ENCODE measurements at places on chromosomes 6 and 20. TPM values are rescaled to one million over a fixed set of nuclear protein-coding genes. Genes with fewer than 3 reads are reported as not detected.

SLC22A3 gene
- total RNA-seq: 2.5 TPM

ULBP3 gene
- total RNA-seq: 1.8 TPM

SLC32A1 gene
- not detected for total RNA-seq

OR2H2 gene
- not detected for total RNA-seq

CLPSL2 gene
- total RNA-seq: not detected

NR2E1 gene
- total RNA-seq: not detected

DNA sequence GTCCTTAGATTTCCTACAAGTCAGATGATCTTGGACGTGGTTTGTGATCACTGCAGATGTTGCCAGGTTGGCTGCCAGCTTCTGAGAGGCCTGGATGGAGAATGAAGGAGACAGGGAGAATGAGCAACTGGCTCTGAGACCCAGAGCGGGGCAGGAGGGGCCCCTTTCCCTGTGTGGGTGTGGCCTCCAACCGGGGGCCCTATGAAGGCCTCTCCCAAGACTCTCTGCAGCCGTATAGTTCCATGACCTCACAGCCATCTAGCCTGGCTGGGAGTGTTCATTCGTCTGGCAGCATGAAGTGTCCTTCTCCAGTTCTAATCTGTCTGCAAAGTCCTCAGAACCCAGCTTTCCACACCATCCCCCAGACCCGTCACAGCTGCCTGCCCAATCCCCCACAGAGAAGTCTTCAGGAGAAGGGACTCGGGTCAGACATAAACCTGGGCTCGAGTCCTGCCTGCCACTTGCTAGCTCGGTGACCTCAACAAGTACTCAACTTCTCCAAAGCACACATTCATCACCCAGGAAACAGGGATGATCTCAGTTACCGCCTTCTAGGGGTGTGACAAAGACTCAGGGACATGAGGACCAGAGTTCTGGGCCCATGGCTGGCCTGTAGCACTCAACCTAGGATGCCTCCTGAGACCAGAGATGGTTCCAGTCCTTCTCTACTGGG lies 122.6 kb downstream of the EDN3 start:
- DNase-seq: no peak
- no peaks in the 10 kb centered on the region for H3K27me3 ChIP-seq
- H3K4me3 ChIP-seq: no peak overlapping the region
- no peaks in the 10 kb centered on the region for H3K36me3 ChIP-seq

GRCh38 chr20:32321390-32321789 lies 36.7 kb upstream of the ASXL1 start:
- peaks cover 4% of the 10 kb centered on the region for H3K36me3 ChIP-seq
- H3K4me3 ChIP-seq: no peak overlapping the region
- no peak for DNase-seq
- no peaks in the 10 kb centered on the region for H3K27me3 ChIP-seq

- H3K36me3 ChIP-seq: no peaks in the 10 kb centered on the region
- no peak overlapping the region for H3K4me3 ChIP-seq
These were observed 167.5 kb downstream of the TMEM242 start for GRCh38 chr6:157155804-157156203.

DNA sequence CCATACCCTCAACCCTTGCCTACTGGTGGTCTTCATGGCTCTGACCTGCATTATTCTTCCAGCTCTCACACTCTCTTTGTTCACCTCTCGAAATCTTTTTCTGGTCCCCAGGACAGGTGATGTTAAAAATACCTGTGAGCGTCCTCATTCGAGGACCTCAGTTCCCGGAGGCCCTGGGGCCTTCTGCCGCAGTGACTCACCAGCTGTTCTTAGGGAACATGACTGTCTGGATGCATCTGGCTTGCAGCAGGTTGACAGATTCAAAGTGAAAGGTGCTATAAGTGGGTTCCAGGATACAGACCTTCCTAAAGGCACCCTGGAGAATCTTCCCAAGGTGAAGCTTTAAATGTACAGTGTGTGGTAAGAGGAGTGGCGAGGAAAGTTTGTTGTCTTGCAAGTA lies 210.4 kb upstream of the KCNG1 start:
- H3K27ac ChIP-seq: no peak overlapping the region
- DNase-seq: no peak
- H3K4me3 ChIP-seq: no peak overlapping the region
- H3K27me3 ChIP-seq: no peaks in the 10 kb centered on the region

DNA sequence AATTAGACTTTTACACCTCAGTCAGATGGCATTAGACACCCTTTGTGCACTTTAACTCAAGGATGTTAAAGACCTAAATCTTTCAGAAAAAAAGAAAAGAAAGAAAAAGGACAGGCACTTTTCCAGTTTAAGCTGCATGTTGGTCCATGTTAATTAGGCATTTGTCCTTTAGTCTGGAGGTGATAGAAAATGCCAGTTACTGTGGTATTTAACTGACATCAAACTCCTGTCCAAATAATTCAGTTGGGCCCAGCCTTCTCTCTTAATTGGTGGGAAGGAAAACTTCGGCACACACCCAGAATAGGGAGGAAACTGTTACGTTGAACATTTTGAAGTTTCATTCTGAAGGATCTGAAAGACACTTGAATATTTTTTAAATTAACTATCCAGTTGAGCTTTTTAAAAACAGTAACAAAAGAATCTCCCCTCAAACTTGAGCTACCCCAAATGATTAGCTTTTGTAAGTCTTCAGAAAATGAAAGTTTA lies 30.3 kb downstream of the RREB1 start:
- no peaks in the 10 kb centered on the region for H3K27me3 ChIP-seq
- peaks cover 18% of the 10 kb centered on the region for H3K4me1 ChIP-seq
- H3K27ac ChIP-seq: peak overlapping the region; percentile 76
- no peaks in the 10 kb centered on the region for H3K36me3 ChIP-seq

GRCh38 chr6:158113802-158114201 lies 54.3 kb downstream of the SERAC1 start:
- no peaks in the 10 kb centered on the region for H3K36me3 ChIP-seq
- no peak overlapping the region for H3K4me3 ChIP-seq
- no peaks in the 10 kb centered on the region for H3K27me3 ChIP-seq
- no peaks in the 10 kb centered on the region for H3K4me1 ChIP-seq

GRCh38 chr20:14582855-14583254 lies 245.4 kb upstream of the FLRT3 start:
- H3K27ac ChIP-seq: no peak overlapping the region
- no peaks in the 10 kb centered on the region for H3K4me1 ChIP-seq
- no peaks in the 10 kb centered on the region for H3K27me3 ChIP-seq

- H3K27ac ChIP-seq: no peak overlapping the region
- peaks cover 14% of the 10 kb centered on the region for H3K27me3 ChIP-seq
- H3K36me3 ChIP-seq: no peaks in the 10 kb centered on the region
- H3K4me3 ChIP-seq: peak overlapping the region; percentile 50
These were observed 548 bp upstream of the TMEM74B start for GRCh38 chr20:1185316-1185741.

DNA sequence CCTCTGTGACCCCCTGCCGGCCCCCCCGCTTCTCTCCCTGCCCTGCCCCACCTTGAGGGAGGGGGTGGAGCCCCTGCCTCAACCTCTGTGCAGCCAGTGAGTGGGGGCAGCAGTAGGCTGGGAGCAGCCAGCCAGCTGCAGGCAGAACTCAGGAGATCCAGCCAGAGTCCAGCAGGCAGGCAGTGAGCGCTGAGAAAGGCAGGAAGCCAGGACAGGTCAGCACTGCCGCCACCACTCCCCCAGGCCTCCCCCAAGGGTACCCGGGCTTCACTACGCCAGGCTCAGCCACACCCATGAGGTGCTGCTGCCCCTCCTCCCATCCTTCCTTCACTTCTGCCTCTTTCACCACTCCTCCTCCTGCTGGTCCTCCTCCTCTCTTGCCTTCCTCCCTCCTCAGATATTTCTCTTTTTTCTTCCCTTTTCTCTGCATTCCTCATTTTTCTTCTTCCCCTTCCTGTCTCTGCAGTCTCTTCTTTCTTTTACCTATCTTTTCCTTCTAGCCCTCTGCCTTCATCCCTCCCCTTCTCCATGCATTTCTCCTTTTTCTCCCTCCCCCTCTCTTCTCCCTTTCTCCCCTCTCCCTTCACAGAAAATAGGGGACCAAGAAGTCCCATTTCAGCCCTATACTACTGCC lies 11.5 kb downstream of the TMEM63B start:
- H3K27me3 ChIP-seq: no peaks in the 10 kb centered on the region
- peaks cover 7% of the 10 kb centered on the region for H3K36me3 ChIP-seq
- no peak overlapping the region for H3K27ac ChIP-seq
- H3K4me1 ChIP-seq: peaks cover 3% of the 10 kb centered on the region
- no peak overlapping the region for H3K4me3 ChIP-seq
- no peak for DNase-seq

DNA sequence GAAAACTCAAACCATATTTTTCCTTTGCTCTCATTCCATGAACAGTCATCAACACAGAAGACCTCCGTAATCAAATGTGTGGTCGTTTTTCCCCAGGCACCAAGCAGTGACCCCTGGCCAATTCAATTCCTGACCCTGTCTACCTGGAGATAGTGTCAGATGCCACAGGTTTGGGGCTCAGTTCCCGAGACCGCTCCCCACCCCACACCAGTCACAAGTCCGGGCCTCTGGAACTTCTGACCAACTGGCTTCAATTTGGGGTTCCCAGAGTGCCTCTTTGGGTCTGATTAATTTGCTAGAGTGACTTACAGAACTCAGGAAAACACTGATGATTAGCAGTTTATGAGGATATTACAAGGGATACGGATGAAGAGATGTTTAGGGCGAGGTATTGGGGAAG lies 6.0 kb downstream of the IGF2R start:
- H3K4me3 ChIP-seq: no peak overlapping the region
- no peak overlapping the region for H3K27ac ChIP-seq
- H3K36me3 ChIP-seq: no peaks in the 10 kb centered on the region
- DNase-seq: no peak
- H3K4me1 ChIP-seq: peaks cover 14% of the 10 kb centered on the region

DNA sequence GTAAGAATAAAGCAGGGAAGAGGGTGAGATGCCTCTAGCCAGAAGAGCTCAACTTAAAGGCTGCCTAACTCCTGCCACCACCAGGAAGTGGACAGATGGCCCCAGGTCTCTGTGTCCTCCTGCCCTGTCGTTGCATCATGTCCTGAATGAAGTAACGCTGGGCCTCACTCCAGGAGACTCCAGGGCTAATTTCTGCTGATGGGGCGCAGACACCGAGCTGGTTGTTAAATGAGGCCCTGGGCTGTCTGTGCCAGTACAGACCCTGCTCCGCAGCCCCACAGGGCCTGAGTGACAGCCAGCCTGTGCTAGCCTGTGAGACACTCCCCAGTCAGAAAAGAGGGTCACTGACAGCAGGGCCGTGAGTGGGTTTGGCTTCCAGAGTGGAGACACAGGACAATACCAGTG lies 6.5 kb downstream of the IP6K3 start:
- peaks cover 14% of the 10 kb centered on the region for H3K4me1 ChIP-seq
- no peaks in the 10 kb centered on the region for H3K36me3 ChIP-seq
- H3K27ac ChIP-seq: no peak overlapping the region
- DNase-seq: no peak
- H3K27me3 ChIP-seq: no peaks in the 10 kb centered on the region

DNA sequence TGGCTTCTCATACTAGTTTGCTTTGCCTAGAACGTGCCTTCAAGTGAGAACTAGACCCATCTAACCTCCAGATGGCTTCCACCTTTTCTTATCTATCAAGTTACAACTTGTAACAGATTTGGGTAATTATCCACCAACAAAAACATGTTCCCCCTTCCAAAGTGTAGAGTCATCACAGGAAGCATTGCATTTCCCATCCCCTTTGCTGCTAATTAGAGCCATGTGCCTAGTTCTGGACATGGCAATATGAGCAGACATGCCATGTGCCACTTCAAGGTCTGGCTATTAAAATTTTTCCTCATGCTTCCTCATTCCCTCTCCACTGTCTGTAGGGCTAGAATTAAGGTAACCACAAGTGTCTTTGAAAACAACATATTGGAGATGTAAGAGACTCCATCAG lies 814.4 kb downstream of the TENT5A start:
- no peaks in the 10 kb centered on the region for H3K4me1 ChIP-seq
- no peak overlapping the region for H3K4me3 ChIP-seq
- DNase-seq: no peak
- H3K27me3 ChIP-seq: no peaks in the 10 kb centered on the region
- no peaks in the 10 kb centered on the region for H3K36me3 ChIP-seq

DNA sequence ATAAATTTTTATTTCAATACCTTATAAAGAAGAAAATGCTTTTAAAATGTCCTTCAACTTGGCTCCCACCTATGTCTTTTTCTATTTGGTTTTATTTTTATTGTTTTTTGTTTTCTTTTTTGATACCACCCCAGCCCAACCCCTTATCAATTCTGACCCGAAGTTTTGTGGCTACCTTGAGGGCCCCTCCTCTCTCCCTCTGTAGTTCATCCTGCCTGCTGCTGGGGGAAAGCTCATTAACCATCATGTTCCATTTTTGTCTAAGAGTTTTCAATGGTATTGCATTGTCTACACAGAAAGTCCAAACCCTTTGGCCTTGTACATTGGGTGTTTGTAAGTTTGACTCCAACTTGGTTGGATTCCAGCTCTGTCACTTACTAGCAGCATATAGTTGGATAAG lies 5.3 kb upstream of the CSNK2A1 start:
- no peaks in the 10 kb centered on the region for H3K36me3 ChIP-seq
- H3K4me1 ChIP-seq: no peaks in the 10 kb centered on the region
- no peak overlapping the region for H3K4me3 ChIP-seq
- no peak overlapping the region for H3K27ac ChIP-seq
- no peaks in the 10 kb centered on the region for H3K27me3 ChIP-seq
- DNase-seq: no peak

DNA sequence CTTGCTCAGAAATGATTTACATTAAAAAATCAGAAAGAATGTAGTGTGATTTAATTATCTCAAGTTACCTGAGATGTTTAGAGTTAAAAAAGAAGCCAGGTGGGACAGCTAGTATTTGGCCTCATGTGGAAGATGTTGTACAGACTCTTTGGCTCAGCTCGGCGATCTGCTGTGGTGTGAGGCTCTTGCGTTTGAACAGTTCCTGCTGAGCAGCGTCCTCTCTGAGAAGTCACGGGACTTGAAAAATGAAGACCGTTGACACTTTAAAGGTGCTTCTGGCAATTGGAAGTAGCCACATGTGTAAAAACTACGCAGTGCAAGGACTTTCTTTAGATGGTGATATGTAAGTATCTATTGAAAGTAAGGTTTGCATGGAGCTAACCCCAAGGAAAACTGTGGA lies 169.0 kb downstream of the BACH2 start:
- H3K27me3 ChIP-seq: no peaks in the 10 kb centered on the region
- no peak overlapping the region for H3K27ac ChIP-seq
- no peaks in the 10 kb centered on the region for H3K4me1 ChIP-seq
- DNase-seq: no peak
- H3K4me3 ChIP-seq: no peak overlapping the region
